ENCODE measurements at places on chromosomes 5 and 9.

DNA sequence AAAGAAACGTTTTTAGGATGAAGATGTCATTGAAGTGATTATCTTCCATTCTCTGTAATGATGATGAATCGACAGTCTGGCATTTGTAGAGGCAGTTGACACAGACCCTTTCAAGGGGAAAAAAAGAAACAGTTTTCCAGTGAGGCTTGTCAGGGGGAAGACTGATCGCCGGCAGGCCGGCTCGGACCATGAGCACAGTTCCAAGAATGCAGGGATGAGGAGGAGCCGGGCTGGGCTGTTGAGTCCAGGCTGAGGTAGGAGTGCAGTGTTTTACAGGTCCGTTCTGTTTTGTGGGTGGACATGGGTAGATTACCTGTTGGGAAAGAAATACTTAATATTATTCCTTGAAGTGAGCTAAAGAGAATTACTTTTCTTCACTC lies 194.6 kb downstream of the AOPEP start:
- DNase-seq = peak; percentile 69

GRCh38 chr9:6910032-6910431 lies 152.3 kb downstream of the KDM4C start:
- no peak for DNase-seq

DNA sequence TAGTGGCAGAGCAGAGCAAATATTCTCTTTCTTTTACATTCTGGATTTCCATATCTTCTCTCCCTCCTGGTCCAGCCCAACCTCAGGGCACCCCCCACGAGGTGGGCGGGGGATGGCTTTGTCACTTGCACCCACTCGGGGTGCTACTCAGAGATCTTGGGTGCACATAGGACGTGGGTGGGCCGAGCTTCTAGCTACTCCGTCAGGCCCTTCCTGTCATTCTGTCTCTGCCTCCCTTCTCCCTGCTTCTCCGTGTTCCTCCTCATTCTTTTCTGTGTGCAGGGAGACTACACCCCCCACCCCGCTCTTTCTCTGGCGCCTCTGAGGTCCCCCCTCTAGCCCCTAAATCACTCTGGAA lies 19.5 kb downstream of the PCDHGC5 start:
- DNase-seq = peak; percentile 83

GRCh38 chr5:1548702-1549474 lies 25.1 kb upstream of the LPCAT1 start:
- DNase-seq = no peak

GRCh38 chr5:149823375-149823774 lies 93.3 kb downstream of the PPARGC1B start:
- DNase-seq = no peak

DNA sequence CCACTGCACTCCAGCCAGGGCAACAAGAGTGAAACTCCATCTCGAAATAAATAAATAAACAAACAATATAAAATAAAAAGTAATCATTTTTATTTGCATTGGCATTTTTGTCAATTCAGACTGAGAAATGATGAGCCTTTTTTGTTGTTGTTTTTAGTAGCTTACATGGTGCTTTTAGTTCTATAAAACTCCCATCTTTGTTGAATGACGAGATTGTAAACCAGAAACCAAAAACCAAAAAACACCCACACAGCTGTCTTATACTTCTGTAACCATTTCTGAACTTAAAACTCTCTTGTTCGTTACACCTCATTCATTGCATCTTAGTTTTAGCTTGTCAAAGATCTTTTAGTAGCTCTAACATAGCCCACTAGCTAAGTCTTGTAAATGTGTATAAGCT lies 44.7 kb downstream of the GGTA1 start:
- DNase-seq = no peak

DNA sequence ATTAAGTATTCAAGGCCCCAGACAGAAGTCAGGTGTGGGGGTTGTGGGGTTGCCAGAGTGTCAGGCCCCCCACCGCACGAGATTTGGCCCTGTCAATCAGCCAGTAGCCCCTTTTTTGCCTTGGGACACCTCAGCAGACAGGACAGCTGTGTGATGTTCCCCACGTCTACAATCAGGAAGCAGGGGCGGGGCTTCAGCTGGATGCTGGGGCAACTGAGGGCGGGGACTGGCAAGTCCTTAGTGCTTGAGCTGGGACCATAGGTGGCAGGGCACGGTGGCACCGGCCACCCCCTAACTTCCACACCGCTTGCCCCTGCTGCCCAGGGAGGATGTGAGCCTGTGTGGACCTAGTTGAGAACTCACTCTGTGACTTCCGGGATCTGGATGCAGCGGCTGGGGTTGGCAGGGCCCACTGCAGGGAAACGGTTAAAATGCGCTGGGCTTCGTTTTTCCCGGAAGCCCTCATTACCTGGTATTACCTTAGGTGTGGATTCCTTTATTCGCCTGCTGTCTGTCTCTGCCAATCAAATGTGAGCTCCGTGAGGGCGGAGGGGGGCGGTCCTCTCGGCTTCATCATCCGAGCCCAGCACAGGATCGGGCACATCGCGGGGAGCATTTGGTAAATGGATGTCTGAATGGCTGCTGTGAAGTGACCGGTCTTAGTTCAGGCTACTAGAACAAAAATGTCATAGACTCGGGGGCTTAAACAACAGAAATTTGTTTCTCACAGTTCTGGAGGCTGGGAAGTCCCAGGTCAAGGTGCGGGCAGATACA lies 7.5 kb upstream of the GTF3C5 start:
- DNase-seq = no peak

- DNase-seq = no peak
Measured at GRCh38 chr5:29148073-29148472, 2045.4 kb upstream of the CDH6 start.

DNA sequence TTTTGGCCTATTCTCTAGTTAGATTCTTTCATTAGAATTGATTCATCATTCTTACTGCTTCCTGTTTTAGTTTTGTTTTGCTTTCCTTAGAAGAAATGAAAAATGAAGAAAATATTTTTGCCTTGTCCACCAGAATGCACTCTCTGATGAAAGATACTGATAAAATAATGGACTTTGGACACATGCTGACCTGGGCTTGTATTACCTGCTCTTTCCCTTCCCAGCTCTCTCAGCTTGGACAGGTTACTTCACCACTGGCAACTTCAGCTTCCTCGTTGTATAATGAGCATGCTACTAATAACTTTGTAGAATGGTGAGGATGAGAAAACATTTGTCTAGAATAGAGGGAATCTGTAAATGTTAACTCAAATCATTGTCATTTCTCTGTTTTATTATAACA lies 1468.1 kb upstream of the WWC1 start:
- no peak for DNase-seq

- DNase-seq = peak; percentile 76
Measured at GRCh38 chr5:41527201-41527779, 16.9 kb upstream of the PLCXD3 start.

All from muscle of back (tissue), 13 donors.